ENCODE measurements at places on chromosomes 3 and 15.
A peak's percentile ranks its signal among the peaks of the same experiment; 100 is the strongest.

GRCh38 chr3:150130404-150131100 lies 159.9 kb upstream of the PFN2 start:
- no peak for DNase-seq

DNA sequence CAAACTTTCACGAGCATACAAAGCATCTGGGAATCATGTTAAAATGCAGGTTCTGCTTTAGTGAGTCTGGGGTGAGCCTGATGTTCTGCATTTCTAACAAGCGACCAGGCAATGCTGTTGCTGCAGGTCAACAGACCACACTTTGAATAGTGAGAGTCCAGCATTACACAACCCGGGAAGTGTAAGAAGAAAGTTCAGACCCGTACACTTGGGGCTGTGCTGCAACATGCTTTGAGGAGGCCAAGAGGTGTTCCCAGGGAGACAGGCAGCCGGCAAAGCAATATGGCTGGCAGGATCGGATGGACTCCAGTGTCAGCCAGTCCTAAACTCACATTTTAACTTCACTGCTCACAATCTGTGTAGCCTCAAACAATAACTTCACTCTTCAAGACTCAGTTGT lies 134.2 kb downstream of the LIPC start:
- DNase-seq, result no peak

DNA sequence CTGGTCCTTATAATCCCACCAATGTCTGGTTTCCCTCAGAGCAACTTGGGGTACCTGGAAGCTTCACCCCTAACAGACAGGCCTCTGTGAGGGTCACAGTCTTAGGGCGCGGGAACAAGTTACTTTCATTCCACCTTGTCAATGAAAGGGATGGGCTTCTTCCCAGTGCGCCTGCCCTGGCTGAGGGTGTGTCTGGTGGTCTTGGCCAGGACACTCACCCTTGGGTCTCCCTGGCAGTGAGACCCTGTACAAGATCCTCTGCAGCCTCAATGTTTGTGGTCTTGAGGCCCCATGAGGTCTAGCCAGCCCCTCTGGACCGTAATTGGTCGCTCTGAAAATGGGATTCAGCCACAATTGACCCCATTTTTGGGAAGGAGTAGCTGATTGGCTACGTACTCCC lies 40.2 kb downstream of the SMAD6 start:
- no peak for DNase-seq

DNA sequence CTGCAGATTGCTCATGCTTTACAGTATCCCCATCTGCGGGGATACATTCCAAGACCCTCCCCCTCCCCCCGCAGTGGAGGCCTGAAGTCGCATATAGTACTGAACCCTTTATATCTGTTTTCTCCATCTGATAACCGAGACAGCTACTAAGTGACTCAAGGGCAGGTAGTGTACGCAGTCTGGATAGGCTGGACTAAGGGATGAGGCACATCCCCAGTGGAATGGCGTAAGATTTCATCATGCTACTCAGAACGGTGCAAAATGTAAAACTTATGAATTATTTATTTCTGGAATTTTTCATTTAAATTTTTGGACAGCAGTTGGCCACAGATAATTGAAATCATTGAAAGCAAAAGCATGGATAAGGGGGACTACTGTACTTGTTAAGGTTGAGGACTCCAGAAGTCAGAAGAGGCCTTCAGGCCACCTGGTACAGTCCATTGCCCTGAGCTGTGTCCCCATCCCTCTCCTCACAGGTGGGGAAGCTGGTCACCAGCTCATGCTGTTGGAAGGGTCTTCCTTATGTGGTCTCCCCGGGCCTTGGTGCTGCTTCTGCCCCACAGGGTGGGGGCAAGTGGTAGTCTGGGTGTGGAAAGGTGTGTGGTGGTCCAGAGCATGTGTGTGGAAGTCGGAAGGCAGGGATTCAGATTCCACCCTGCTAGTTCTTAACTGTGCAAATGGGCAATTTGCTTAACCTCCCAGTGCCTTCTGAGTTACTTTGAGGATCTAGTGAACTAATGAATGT lies 72.0 kb downstream of the HCN4 start:
- DNase-seq, result no peak

GRCh38 chr15:59941612-59942011 lies 62.5 kb upstream of the FOXB1 start:
- peak; percentile 35 for DNase-seq

DNA sequence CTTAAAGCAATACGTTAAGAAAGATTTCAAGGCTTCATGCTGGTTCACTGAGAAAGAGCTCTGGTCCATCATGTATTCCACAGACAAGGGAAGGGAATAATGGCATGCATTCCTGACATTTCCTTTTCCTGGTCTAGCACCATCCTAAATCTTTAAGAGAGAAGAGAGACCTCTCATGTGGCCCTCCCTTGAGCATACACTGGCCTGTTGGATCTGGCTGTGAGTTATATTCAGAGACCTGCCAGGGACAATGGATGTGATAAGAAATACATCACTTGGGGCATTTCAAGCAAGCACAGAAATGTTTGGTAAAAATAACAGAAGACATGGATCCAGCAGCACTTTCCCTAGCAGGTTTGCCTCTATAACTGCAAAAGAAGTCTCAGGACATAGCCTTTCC lies 507.8 kb downstream of the NLGN1 start:
- no peak for DNase-seq

DNA sequence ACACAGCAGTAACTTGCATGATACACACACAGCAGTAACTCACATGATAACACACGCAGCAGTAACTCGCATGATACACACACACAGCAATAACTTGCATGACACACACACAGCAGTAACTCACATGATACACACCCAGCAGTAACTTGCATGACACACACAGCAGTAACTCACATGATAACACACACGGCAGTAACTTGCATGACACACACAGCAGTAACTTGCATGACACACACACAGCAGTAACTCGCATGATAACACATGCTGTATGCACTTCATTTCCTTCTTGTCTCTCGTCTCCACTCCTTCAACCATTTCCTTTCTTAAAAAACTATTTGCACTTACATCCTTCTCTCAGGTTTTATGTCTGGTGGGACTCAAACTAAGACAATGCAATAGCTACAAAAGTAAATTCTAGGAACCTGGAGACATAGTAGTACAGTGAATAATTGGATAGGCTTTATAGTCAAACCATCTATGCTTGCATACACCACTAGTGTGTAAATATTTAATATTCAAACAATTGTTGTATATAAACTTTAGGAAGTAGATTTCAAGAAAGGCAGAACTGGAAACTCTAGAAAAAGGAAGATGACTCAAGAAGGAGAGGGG lies 130.8 kb downstream of the UACA start:
- DNase-seq, result no peak

GRCh38 chr3:118244761-118245160 lies 789.9 kb downstream of the IGSF11 start:
- no peak for DNase-seq

- DNase-seq, result no peak
Measured at GRCh38 chr3:197376020-197376419, 77.6 kb upstream of the DLG1 start.

DNA sequence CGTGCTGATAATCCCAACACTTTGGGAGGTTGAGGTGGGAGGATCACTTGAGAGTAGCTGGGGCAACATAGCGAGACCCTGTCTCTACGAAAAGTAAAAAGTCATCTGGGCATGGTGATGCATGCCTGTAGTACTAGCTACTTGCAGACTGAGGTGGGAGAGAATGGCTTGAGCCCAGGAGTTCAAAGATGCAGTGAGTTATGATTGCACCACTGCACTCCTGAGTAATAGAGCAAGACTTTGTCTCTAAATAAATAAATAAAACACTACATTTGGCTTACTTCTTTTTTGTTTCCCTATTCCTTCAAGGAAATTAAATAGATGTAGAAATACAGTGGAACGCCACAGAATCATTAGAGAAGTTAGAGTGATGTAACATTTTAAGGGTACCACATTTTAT lies 20.1 kb upstream of the LDHAL6B start:
- no peak for DNase-seq

- DNase-seq, result no peak
Measured at GRCh38 chr3:188752850-188753249, 418.9 kb upstream of the TPRG1 start.

GRCh38 chr15:69876064-69876940 lies 221.4 kb downstream of the TLE3 start:
- DNase-seq, result no peak

- no peak for DNase-seq
Measured at GRCh38 chr3:41751597-41751996, 210.3 kb downstream of the ULK4 start.

GRCh38 chr3:128379367-128380160 lies 87.1 kb downstream of the DNAJB8 start:
- DNase-seq, result no peak

- DNase-seq, result no peak
Measured at GRCh38 chr3:24336101-24336500, 158.5 kb downstream of the THRB start.

DNA sequence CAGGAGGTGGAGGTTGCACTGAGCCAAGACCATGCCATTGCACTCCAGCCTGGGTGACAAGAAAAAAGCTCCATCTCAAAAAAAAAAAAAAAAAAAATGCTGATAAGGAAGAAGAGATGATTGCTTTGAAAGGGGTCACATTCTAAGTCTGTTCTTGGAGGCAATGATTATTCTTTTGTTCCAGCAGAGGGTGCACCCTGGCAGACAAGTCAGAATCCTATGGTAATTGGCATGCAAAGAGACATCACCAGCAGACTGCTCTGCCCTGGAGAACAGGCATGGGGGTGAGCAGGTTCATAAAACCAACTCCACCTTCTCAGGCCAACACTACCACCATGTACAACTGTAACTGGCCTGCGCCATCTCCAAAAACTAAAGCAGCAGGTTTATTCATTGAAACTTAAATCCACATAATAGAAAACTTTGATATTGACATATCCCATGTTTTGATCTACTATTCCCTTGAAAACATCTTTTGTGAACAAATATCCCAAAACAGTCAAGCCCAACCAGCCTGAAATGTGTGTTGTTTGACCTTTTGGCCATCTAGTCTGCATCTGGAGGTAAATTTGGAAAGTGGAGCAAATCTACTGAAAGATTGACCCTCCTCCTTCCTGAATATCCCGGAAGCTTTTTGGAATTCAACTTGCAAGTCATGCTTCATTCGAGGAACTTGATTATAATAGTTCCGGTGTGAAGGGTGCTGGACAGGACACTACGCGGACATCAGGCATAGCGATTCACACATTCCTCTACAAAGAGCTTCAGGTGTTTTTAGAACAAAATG lies 100.3 kb downstream of the MECOM start:
- no peak for DNase-seq

DNA sequence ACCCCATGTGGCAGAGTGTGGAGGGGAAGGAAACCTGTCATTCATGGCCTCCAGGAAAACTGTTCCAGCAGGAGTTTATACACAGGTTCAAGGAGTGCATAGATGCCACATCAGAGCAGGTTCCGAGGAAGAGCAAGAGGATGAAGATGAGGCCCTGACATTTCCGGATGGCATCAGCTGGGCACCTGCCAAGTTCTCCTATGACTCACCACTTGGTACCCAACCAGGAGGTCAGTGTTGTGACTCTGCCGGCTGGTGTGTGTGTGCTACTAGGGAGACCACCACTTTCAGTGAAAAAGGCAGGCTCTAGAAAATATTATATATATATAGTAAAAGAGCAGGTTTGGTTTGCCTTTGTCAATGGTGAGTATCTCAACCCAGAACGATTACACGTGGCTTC lies 69.3 kb downstream of the NTRK3 start:
- DNase-seq, result no peak

DNA sequence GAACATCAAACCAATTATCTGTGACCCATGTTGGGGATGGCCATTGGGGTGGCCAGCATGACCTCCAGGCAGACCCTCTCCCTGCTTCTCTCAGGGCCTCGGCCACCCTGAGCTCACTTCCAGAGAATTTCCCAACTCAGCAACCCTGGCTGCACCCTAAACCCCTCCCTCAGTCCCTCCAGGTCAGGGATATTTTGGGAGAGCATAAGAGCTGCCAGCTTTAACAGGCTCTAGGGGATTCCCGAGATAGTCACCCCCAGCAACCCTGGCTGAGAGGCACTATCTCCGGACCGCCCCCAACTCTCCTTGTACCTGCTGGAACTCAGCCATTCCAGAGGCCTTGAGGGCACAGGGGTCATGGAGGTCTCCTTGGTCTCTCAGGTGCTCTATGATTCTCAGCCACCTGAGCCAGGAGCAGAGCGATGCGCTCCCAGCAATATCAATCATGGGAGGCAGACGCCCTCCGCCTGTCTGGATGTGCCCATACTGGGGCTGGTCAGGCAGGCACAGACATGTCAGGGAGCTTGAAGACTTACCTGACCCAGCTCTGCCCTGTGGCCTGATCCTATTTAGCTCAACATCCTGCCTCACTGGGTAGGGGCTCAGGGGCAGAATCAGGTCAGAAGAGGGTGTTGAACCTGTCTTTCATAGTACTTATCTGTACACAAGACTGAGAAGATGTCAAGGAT lies 34.9 kb upstream of the CILP start:
- DNase-seq, result no peak

- no peak for DNase-seq
Measured at GRCh38 chr15:54462511-54462913, 484.3 kb downstream of the UNC13C start.

- no peak for DNase-seq
Measured at GRCh38 chr3:27578032-27578431, 93.8 kb upstream of the SLC4A7 start.

GRCh38 chr3:173266441-173266840 lies 125.4 kb upstream of the SPATA16 start:
- DNase-seq, result no peak

GRCh38 chr15:73387507-73388255 lies 18.9 kb upstream of the HCN4 start:
- DNase-seq, result no peak

DNA sequence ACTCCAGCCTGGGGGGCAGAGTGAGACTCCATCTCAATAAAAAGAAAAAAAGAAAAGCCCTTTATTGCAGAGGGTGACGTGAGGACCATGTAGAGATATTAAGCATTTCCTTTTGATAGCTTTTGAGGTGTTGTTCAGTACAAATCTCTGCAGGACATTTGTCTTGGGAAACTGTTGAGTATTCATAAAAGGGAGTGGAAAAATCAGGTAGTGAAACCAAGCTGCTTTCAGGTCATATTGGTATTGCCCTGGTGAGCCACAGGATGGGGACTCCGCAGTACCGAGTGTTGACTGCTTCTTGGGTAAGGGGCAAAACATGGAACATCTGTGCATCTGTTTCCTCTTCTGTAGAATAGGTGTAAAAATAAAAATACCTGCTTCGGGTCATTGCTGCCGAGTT lies 9.9 kb downstream of the ITPR1 start:
- no peak for DNase-seq

- no peak for DNase-seq
Measured at GRCh38 chr3:150363420-150363819, 44.7 kb upstream of the TSC22D2 start.

DNA sequence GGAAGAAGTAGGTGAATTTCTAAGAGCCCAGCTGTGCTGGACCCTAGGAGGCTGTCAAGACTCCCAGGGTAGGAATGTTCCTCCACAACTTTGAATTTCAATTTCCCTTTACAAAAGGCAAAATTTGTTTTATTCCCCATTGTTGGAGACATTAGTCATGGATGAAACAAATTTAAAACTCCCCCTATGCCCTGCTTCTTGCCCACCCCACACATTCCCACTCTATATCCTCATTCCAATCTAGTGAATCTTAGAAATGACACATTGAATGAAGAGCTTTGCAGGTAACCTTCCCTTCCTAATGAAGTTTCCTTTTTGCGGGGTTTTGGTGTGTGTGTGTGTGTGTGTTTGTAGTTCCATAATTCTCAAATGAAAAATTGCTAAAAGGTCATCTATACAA lies 72.6 kb downstream of the CCNL1 start:
- peak; percentile 60 for DNase-seq

GRCh38 chr3:181727341-181728032 lies 15.8 kb downstream of the SOX2 start:
- DNase-seq, result no peak
